ENCODE measurements at places on chromosomes 2 and 18.

DNA sequence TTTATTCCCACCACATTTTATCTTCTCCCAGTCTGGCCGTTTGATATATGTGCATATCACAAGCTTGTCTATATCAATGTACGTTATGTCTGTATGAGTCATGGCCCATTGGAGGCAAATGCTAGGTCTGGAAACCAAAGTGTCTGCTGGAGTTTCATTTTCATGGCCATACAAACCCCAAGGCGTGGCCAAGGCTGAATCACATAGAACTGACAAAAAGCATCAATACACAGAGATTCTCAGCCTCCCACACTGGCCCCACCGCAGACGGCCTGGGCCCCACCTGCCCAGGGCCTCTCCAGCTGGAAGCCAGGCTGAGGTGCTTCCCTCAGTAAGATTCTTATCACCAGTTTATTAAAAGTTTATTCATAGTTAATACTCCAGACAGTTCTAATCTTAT, 40.5 kb upstream of the SALL3 start:
- DNase-seq = no peak

DNA sequence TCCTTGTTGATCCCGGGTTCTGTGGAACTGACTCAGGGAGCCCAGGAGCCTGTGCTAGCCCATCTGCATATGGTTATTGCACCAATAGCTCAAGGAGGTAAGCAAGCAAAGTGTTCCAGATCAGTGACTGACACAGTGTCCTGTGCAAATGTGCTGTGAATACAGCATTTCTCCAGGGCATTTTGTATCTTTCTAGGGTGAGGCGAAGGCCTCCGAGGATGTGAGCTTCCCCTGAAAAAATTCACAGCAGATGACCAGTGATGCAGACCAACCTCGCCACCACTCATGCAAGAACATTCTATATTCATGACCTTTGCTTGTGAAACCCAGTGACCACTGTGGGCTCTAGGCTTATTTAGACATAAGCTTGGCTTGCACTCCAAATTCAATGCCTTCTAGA, 15.2 kb upstream of the NT5DC4 start:
- DNase-seq = no peak

GRCh38 chr2:47016172-47016913, 100.7 kb upstream of the MCFD2 start:
- DNase-seq = peak; percentile 12

GRCh38 chr2:182349268-182349667, 77.6 kb downstream of the PDE1A start:
- no peak for DNase-seq

DNA sequence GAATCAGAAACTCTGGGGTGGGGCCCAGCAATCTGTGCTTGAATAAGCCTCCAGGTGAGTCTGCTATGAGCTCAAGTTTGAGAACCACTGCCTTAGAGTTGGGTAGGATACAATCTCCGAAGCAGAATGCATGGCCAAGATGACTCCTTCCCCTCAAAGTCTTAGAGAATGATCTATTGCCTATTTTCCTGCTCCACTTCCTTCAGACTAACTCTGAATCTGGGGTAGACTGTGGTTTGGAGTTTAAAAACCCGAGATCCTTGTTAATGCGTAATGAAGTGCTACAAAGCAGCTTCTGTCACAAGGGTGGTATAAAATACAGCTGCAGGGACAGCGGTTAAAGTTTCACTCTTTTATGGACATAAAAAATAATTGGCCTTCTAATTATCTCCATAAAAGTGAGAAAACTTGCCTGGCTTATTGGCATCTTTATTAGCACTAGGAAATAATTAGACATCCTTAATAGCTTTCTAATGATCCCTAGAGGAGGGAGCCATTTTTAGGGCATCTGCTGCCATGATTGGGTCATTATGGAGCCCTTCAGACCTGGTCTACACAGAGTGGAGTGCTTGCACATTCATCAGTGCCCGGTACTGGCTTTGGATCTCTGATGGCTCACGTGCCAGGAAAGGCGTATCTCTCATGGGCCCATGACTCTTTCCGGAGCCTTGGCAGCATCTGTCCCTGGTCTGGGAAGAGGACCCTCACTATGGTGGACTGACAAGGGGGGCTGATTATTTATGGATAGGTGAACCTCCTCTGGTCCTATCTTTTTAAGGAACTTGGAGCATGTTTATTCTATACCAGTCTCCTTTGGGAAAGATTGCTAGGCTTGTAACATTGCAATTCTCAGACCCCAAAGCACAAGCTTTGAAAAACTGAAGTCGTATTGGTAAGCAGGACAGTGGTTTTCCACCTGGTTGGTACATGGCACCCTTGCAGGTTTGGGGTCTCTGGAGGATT, 28.2 kb downstream of the SIX2 start:
- no peak for DNase-seq

GRCh38 chr2:51013933-51014526, 17.9 kb downstream of the NRXN1 start:
- no peak for DNase-seq

DNA sequence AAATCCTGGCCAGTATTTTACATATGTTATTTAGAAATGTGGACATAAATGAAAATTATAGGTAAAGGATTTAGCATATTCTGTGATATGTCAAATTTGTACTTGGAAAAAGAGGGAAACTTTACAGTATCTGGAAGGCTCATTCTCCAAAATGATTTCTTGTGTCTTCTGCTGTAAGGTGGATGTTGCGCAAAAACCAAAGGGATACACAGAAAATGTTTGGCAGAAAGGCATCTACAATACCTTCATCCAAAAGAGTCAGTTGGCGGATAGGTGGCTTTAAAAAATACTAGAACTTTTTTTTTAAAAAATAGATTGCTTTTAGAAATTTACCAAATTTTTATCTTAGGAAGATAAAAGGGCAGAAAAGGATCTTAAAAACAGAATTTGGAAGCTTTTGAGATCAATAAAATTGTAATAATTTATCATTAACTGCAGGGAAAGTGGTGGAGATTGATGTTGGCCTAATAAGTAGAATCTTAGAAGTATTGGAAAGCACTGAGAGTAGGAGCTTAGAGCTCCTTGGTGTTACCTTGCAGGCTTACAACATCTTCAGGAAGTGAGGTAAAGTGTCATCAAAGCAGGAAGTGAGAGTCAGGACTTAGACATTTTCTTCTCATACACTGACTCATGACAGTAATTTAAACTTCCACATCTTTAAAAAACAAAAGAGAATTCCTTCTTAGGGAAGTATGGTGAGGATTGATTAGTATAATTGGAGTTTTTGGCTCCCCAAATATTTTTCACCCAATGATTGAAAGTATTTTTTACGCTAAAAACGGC, 2.1 kb downstream of the NABP1 start:
- no peak for DNase-seq

GRCh38 chr2:46580416-46580815, 101.1 kb downstream of the TMEM247 start:
- DNase-seq = no peak
